ENCODE measurements at places on chromosomes 11 and 22.

DNA sequence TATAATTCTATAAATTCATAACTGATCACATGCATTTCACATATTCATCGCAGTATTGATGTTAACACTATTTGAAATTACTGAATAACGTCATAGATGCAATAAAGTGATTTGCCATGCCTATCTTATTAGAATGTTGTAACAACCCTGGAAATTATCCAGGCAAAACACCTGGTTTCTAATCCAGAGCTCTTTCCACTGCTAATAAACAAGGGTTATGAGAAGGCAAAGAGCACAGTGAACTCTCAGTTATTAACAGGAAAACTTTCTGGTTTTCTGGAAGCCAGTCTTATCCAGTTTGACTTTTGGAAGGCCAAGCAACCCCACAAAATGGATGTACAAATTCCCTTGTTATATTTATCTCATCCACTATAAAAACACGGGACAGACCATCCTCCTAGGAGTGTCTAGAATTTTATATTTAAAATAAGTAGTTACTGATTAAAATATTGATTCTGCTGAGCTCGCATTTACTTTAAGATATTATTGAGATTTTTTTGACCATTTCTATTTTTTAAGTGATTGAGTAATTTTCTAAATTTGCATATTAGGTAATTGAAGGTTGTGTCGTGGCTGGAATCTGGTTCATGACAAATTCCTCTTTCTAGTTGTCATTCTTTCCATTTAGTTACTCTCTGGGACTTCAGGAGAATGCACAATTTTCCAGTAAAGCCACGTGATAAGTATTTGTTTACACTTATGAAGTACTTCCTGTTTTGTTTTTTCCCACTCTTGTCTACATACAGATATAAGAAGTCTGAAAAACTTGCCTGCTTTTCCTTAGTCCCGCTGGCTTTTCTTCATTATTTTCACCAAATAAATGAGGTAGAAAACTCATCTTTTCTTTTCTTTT lies 47.9 kb downstream of the DCUN1D5 start:
- DNase-seq, result no peak

DNA sequence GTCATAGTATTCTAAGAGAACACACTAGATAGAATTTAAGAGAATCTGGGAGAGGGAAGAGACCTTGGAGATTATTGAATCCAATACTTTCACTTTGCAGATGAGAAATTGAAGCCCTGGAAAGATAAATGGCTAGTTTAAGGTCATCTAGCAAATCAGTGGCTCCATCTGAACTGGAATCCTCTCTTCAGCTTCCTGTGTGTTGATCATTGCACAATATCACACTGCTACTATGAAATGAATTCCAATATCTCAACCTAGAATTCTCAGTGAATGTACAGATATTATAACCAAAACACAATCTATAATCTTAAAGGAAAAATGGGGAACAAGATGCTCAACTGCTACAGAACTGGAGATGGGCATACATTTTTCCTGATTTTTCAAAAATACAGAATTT lies 44.1 kb downstream of the DCUN1D5 start:
- no peak for DNase-seq

GRCh38 chr11:66663741-66664296 lies 13.9 kb downstream of the RBM4B start:
- DNase-seq, result no peak

DNA sequence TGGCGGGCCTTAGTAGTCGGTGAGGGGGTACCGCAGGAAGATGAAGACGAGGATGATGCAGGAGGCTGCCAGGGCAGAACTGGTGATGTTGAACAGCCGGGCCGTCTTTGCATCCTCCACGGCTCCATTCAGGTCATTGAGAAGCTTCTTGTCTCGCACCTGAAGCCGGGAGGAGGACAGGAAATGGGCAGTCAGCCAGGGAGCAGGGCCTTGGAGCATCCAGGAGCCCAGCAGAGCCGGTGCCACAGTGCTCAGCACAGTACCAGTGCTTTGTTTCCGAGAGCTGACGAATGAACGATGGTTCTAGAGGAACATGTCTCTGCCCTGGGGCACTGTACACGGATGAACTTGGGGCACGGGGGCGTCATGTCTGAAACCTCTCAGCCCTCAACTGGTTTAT lies 15.1 kb downstream of the IFITM10 start:
- no peak for DNase-seq

- no peak for DNase-seq
These were observed 6.5 kb downstream of the POU2AF1 start for GRCh38 chr11:111372538-111372937.

DNA sequence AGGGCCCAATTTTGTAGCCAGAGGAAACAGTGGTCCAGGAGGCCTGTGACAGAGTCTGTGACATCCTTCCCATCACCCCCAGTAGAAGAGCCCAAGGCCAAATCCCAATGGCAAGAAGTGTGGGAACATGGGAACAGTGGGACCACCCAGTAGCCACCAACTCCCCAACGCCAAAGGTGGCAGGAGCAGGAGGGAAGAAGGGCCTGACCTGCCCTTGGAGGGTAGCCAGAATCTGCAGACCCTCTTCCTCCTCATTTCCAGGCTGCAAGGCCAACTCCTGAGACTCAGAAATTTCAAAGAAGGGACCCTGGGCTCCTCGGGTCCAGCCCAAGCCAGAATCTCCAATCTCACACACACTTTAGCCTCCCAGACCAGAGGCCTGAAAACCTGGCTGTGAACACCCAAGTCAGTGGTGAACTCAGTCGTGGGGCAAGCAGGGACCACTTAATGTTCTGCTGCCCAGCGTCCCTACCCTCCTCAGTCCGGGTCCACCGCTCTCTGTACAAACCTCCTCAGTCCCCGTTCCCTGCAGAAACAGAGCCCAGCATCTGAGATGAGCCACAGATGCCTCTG lies 6.2 kb downstream of the RAB3IL1 start:
- DNase-seq, result no peak

DNA sequence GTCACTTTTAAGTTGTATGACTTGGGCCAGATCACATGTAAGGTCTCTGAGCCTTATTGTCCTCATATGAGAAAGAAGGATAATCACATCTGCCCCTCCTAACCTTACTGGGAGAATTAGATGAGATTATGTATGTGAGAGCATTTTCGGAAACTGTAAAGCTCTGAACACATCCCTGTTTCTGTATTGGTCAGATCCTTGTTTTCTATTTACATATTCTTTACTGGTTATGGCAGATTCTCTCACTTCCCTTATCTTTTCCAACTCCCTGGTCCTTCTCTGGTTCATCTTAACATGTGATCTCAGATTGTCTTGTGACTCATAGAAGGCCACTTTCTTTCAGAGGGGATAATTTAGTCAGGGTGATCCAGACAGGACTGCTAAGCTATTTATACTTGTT lies 41.8 kb downstream of the CCDC81 start:
- no peak for DNase-seq

DNA sequence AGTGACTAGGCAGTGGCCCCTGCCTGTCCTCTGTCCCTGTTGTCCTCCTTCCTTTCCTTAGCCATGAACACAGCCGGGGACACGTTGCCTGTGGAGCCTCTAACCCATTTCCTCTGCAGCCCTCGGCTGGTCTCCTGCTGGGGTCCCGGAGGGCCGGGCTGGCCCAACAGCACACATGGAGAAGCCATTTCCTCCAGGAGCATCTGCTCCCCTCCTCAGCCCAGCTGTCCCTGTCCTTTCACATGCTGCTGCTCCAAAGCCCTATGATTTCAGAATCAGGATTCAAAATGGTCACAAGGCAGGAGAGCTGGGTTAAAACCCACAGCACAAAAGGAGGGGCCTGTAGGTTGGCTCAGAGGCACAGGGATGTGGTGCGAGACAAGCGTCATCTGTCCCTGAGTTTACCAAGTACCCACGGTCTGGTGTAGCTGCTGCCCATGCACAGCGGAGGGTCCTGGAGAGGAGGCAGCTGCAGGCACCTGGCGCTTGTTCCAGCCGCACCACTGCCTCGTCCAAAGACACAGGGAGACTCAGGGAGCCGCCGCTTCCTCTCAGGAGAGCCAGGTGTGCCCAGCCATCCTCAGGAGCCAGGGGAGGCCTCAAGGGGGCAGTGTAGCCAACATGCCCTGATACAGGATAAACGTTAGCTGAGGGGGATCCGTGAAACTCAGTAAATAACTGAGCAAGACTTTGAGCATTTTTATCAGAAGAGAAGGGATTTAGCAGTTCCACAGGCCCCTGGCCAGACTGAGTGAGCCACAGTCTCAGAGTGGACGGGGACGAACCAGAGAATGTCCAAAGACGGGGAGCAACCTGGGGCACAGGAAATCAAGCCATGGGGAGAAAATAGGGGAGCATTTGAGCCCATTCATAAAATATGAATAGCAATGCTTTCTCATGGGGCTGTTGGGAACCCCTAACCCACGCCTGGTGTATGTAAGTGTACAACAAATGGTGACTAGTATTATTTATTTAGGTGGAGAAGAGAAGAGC lies 3.9 kb upstream of the VSIG10L2 start:
- DNase-seq, result peak; percentile 48

- DNase-seq, result no peak
These were observed 272.0 kb downstream of the BLID start for GRCh38 chr11:121844016-121844415.

DNA sequence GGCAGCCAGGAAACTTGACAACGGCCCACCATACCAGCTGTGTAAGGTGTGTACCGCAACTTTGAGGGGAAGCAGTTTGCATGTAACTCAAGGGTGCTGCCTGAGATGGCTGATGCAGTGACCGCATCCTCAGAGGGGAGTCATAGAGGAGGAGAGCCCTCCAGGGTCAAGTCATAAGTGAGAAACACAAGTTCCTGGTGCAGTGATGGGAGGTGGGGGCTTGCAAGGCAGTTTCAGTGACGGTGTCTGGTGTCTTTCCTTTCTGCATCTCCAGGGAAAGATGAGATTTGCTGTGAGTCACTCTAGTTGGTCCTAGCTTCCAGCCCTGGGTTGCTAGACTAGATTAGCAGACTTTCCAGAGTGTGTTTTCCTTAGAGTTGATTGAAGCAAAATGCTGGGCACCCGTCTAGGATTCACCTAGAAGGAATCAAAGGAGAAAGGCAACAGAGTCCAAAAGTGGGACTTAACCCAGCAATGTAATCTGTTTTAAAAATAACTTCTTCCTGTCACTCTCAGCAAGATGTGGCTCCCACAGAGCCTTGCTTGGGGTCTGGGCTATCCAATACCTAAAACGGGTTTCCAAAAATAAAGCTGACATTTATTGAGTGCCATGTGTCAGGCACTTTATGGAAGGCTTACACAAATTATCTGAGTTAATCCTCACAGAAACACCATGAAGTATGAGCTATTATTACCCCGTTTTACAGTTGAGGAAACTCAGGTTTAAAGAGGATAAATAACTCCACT lies 265.4 kb upstream of the PLET1 start:
- no peak for DNase-seq

GRCh38 chr11:125464666-125465065 lies 31.4 kb downstream of the FEZ1 start:
- DNase-seq, result no peak

DNA sequence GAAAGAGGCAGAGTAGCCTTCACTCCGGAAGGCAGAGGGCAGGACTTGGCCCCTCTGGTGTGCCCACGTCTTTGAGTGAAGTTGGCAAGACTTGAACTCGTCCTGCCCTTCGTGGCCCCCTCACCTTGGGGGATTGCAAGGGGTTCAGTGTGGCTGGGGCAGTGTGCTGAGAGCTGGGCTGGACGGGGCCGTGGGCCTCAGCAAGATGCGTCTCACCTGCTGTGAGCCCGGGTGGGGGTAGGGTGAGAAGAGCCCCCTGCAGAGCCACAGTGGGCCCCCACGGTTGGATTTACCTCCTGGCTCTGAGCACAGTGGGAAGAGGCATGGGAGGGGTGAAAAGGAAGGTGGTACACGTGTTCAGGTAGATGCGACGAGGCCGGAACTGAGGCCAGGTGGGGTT lies 81.4 kb upstream of the ATXN10 start:
- DNase-seq, result no peak

DNA sequence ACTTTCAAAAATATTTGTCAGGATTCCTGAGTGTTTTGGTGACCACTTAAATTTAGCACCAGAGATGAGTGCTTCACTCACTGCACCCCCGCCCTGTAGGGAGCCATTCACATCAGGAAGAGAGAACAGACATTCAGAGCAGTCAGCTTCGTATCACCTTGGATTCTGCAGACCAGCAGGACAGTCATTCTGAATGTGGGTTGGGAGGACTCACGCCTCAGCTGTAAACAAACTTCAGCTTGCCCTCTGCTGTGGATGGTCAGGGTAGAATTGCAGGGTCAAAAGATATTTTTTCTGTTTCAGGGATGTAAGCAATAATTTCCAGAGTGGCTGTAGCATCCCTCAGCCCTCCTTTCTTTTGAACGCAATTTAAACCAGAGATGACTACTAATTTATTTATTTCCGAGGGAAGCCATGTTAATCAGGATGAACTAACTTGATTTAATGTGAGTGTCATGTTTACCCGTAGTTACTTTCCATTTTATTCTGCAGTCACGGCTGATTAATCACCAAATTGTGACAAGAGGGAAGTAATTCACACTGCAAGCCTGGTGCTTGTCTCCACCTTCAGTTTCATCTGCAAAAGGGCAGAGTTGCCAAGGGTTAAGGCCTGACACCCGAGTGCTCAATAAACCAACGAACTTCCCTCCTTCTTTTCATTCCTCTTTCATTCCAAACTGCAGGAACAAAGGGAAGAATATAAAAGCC lies 174.2 kb upstream of the DDI1 start:
- DNase-seq, result no peak

DNA sequence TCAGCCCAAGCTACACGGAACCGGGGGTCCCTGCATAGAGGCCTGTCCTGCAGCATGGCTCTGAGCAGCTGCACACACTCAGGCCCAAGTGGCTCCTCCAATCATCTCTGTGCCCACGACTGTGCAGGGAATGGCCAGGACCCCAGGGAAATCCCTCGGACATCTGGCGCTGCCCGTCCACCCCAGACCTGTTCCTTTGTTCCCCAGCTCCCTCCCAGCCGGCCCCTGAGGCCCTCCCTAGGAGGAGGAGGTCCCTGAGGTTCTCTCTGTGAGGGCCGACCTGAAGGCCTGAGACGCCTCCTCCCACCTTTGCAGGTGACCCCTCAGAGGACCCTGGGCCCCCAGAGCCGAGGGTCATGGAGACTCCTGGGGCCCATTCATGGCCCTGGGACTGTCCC lies 1.1 kb downstream of the MLC1 start:
- no peak for DNase-seq

- DNase-seq, result no peak
These were observed 7.8 kb upstream of the BMAL1 start for GRCh38 chr11:13269775-13270174.

DNA sequence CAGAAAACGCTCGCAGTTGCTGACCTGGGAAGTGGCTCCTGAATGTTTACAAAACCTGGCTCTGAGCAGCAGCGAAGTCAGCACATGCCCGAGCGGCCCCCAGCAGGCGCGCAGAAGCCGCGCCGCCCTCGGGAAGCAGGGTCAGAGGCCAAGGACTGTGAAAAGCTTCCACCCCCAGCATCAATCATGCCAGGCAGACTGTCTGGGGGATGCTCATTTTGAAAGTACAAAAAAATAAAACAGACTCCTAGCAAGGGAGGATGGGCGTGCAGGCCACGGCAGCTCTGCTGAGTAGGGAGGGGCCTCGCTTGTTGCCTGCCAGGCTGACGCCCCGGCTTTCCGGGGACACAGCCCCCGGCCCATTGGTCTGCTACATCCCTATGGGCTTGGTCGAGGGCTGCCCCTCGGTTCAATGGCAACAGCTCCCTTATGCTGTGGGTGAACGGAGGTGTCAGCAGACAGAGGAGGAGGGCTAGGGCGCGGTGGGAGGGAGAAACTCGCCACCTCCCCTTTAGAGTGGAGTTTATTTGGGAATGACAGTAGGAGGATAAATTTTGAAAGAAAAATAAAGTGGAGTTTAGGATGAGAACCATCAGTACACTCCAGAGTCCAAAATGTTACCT lies 37.7 kb upstream of the GNB1L start:
- peak; percentile 63 for DNase-seq
